ENCODE measurements at places on chromosomes 1 and 21.

- DNase-seq = no peak
These were observed 275.0 kb downstream of the HMCN1 start for GRCh38 chr1:186009039-186009737.

- no peak for DNase-seq
These were observed 278.0 kb downstream of the RGS7 start for GRCh38 chr1:241079047-241079446.

DNA sequence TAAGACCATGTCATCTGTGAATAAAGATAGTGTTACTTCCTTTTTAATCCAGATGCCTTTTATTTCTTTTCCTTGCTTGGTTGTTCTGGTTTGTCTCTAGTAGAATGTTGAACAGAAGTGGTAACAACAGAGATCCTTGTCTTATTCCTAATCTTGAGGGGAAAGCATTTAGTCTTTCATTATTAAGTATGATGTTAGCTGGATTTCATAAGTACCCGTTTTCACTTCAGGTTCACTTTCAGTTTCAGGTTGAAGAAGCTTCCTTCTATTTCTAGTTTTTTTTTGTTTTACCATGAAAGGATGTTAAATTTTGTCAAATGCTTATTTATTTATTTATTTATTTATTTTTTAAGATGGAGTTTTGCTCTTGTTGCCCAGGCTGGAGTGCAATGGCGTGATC, 22.3 kb upstream of the AGPAT3 start:
- no peak for DNase-seq

- DNase-seq = no peak
These were observed 23.6 kb upstream of the DNM3 start for GRCh38 chr1:171817511-171818265.

DNA sequence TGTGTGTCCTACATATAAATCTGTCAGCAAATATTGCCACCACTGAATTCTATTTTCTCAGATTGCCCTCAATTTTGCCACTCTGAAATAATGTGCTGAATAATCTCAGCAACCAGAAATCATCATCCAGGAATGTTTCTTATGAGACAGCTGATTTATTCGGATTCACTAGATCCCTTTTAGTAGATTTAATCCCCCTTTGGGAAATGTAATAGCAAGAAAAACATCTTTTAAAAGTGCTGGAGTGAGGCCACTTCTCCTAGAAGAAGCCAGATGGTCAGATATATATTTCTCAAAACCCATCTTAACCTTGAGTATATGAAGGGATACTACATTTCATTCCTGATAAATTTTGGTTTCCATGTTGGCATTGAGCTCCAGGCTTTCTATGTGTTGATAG, 327.7 kb downstream of the SMYD3 start:
- no peak for DNase-seq

DNA sequence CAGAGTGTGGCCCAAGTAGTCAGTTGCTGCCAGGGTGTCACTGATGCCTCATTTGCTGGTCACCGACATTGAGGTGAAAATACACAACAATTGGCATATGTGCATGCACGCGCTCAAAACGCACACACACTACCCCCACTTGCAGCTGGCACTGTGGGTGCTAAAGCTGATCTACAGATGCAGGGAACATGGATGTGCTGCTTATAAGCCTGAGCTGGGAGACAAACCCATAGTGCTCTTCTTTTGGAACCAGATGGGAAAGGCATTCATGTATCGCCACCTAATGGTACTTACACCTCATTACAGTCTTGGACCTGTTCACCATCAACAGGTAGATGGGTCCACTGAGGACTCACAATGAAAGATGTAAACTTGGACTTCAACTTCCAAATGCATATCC, 70.3 kb upstream of the CAMK1G start:
- no peak for DNase-seq

- DNase-seq = no peak
These were observed 16.4 kb downstream of the PPP2R5A start for GRCh38 chr1:212301580-212301979.

GRCh38 chr1:211735208-211736170, 60.1 kb upstream of the NEK2 start:
- peak; percentile 61 for DNase-seq

DNA sequence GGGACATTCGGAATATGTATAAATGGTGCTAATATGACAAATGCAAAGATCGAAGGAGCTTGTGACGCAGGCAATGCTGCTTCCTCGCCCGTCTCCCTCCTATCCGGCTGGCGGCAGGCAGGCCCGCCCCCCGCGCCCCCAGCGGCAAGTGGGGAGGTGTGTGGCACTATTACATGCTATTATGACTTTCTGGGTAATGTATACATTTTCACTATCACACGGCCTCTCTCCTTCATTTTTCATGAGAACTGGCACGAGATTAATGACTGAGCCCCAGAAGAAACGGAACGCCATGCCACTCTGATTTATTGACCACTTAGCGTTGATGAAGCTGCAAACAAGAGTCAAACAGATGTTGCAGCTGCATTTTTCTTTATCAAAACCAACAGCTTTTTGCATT, 138.9 kb upstream of the VAMP3 start:
- no peak for DNase-seq
